ENCODE measurements at places on chromosomes 5 and 9.

DNA sequence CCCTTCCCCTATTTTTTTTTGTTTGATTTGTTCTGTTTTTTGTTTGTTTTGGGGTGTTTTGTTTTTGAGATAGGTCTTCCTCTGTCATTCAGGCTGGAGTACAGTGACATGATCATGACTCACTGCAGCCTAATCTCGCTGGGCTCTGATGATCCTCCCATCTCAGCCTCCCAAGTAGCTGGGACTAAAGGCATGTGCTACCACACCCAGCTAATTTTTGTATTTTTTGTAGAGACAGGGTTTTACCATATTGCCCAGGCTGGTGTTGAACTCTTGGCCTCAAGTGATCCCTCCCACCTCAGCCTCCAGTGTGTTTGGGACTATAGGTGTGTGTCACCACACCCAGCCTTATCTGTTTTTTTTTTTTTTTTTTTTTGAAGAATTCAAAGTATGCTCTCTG lies 605.4 kb downstream of the DNAH5 start:
- no peak for DNase-seq

GRCh38 chr9:125984461-125984860 lies 237.3 kb downstream of the PBX3 start:
- no peak for DNase-seq

GRCh38 chr5:40260361-40260760 lies 419.4 kb upstream of the PTGER4 start:
- DNase-seq: no peak

- DNase-seq: no peak
Measured at GRCh38 chr5:5617024-5617423, 194.5 kb downstream of the ICE1 start.

DNA sequence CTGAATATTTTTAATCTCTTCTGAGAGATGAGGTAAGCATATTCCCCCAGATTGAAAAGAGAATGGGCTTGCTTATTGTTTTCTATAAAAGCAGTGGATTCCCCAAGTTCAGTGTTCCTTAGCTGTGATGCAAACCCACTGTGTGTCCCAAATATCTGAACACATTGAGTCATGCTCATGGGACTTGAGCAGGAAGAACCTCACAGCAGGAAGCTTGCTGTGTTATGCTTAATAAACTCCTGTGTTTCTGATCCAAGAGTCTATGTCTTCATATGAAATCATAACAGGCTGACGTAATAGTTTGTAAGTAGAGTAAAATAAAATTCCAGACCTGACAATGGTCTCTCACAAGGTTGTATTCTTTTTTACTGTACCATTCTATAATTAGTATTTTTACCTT lies 24.8 kb upstream of the LOX start:
- DNase-seq: no peak

- DNase-seq: no peak
Measured at GRCh38 chr5:169971780-169972179, 8.5 kb downstream of the INSYN2B start.

DNA sequence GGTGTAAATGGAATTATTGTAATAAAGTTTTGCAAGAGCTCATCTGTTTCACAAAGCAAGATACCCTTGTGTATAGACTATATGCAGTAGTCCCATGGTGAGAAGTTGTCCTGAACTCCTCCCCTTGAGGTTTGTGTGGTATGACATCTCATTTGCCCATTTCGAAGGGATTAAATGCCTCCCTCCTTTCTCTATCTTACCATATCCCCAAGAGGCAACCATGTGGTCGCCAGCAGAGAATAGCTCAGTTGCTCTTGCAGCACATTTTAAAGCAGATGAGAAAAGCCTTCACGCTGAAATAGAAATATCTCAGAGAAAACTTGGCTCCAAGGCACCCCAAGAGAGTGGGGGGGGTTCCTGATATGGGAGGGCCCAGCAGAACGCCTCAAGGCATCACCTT lies 4.6 kb downstream of the SEMA6A start:
- DNase-seq: no peak

GRCh38 chr5:72109625-72110024 lies 2.4 kb downstream of the MAP1B start:
- DNase-seq: peak; percentile 13

DNA sequence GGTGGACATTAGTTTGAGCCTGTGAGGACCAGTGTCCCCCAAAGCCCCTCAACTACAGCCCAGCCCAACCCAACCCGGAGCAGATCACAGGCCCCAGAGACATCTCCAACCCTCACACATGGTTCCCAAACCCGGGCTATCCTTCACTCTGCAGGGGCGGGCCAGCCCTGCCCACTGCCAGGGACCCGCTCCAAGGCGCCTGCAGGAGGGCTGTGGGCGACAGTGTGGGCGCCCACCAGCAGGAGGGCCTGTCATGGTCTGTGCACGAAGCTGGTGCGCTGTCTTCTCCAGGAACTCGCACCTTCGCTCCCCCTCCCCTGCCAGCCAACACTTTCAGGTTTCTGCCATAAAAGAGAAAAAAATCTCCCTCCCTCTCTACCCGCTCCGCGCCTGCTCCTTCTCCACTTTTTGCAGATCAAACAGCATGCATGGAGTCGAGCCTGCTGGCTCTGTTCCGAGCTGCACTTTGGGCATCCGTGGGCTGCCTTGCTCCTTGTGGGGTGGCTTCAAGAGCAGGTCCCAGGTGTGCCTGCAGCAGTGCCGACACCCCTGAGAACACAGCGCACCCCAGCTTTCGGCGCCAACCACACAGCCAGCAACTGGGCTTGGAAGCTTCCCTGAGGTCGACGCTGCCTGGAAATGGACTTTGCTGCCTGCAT lies 133.7 kb upstream of the PPP1R26 start:
- no peak for DNase-seq

- DNase-seq: no peak
Measured at GRCh38 chr5:172561151-172561550, 79.9 kb upstream of the NEURL1B start.

DNA sequence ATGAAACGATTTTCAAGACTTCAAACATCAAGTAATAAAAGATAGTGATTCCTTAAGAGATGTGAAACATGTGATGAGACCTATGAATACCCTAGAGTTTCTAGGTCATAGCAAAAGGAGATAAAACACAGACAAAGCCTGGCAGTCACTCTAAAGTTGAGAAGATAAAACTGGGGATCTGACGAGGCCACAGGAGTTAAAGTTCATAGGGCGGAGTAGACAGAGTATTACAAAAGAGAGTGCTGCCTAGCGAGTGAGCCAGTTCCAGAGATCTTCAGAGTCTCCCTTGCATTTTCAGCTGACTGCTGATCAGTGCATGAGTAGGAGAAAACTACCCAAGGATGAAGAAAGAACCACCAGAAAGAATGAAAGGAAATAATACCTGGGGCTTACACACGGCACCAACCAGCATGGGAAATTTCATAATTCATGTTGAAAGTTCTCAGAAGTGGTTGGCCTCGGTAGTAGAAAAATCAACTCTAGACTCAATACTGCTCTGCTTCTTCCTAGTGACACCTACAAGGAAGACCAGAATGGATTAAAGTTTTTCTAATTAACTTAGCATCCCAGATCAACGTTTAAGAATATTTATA lies 30.4 kb downstream of the FBXO4 start:
- DNase-seq: no peak

DNA sequence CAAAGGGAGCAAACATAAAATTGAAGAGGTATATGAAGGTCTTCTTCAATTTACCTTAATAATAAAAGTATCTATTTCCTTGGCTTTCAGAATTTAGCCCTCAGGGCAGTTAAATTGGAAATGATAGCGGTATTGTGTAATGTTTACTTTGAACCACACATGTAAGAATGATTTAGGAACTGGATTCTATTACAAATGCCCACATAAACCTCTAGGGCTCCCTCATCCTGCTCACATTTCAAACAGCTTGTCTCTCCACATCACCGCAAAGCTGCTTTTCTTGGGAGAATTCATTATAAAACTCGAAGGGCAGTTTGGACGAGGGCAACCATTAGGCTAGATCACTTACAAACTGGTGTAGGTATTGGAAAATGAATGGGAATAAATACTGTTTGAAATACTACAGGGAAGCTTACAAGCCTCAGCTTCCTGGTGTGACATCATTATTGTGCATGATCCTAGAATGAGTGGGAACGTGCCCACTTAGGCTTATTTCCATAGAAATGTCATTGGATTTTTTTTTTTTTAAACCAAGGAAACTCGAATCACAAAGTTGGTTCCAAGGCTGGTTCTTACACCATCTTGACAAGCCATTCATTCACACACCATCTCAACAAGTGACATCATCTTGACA lies 47.3 kb downstream of the MTRR start:
- DNase-seq: no peak

DNA sequence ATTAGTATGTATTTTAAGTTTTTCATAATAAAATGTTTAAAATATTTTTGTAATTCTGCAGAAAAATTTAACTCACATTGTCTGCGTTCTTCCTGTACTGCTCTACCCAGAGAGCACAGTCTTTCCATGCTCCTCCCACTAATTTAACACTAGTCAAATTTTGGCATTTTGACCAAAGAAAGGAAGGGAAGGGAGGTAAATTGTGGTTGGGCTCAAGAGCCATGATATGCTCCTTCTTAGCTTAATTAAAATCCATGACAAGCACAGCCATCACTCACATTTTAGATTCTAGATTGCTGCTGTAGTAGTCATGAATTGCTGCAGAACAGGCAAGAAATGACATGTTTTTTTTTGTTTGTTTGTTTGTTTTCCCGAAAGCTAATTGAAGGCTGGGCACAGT lies 98.4 kb downstream of the NLN start:
- no peak for DNase-seq

GRCh38 chr5:177233206-177233605 lies 70.3 kb downstream of the RAB24 start:
- no peak for DNase-seq

GRCh38 chr5:140916325-140916724 lies 9.8 kb upstream of the PCDHAC1 start:
- no peak for DNase-seq

DNA sequence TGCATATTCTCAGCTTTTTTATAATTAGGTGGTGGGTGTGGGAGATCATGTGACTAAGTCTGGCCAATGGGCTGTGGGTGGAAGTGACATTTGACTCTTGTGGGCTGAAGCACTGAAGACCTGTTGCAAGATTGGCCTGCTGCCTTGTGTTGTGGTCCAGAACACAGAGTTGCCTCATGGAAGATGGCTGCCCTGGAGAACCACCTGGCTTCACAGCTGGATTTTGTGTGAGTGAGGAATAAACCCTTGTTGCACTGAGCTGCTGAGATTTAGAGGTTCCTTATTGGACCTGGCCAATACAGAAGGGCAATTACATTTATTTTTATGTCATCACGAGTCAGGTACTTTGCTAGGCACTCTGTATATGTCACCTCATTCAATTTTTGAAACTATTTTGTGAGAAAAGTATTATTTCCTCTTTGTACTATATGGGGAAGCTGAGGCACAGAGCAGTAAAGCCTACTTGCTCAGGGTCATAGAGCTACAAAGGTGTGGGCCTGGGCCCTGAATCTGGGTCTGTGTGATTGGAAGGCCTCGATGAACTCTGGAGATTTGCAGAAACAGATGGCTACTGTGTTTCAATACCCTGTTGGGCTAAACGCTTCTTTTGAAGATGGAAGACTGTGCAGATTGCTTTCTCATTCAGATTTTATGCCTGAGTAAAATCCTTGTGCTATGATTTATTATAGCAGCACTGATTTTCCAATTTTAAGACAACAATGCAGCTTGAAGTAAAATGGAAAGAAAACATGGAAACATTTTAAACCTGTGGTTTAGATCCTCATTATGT lies 71.2 kb upstream of the TBC1D2 start:
- no peak for DNase-seq

DNA sequence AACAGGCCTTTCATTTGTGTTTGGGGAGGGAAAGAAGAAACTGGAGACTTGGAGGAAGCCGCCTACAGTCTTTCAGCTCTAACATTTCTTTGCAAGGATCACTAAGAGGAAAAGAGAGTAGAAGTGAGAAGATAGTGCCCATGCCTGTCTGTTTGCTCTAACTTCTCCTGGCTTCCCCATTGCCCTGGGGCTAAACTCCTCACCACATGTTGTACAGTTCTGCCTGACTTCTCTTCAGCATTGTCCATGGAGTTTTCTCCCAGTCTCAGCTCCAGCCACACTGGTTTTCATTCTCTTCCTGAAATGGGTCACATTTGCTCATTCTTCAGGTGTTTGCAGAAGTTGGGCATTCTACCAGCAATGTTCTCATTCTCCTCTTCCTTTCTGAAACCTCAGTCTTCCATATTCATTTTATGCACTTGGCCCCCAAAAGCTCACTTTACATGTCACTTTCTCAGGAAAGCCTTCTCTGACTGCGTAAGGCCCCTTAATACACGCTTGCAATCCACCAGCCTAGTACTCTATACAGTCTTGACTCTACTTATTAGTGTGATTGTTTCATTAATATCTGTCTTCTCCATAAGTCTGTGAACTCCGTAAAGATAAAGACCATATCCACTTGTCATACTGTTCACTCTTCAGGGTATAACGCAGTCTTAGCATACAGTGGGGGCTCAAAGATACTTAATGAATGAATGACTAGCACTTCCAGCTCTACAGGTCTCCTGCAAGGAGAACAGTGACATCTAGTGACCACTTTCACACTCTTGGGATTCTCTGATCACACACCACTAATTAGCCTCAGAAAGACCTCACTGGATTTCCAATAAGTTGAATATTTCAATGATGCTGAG lies 40.2 kb upstream of the TRIM32 start:
- DNase-seq: peak; percentile 7

DNA sequence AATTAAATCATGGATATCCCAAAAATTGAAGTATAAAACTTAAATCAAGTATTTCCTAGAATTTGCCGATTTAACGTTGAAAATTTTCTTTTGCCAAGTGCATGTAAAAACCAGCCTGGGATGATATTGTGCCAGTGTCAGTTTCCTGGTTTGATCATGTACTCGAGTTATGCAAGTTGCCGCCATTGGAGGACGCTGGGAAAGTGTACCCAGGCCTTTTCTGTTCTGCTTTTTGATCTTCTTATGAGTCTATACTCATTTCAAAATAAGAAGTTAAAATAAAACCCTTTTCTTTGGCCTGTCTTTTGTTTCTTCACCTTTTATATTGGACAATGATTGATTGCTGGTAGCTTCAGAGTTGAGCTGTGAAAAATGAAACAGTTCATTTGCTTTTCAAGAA lies 93.1 kb upstream of the NFIL3 start:
- DNase-seq: no peak

DNA sequence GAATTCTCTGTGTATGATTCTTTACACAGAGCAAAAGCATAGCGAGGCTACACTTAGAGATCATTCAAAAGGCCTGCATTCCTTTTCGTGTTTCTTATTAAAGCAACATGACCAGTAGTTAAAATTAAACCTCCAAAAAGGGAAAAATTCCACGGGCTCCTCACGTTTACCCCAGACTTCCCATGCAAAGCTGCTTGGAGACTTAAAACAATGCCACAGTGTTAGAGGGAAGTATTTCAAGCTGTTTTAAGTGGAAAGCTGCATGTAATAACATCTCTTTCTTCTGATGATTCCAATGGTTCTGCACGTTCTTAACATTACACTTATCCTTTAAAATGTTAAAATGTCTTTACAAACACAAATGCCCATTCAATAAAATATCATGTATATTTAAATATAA lies 405.2 kb downstream of the SEMA5A start:
- DNase-seq: no peak

DNA sequence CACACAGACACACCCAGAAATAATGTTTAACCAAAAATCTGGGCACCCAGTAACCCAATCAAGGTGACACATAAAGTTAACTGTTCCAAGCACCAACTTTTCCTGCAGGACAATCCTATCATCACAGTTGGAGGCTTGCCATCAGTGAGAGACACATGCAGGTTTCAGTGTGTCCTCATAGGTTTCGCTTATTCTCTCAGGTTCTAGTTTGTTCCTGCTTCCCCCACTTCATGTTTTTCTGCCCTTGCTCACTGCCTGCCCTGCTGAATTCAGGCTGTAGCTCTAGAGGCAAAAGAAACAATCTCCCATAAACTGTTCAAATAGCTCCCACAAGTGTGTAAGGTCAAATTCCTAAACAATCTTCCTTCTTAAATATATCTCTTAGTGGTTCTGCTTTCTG lies 20.0 kb upstream of the SHISAL2B start:
- DNase-seq: no peak

Measured in NCI-H1092 (cell line).